Activated CD4-positive, alpha-beta T cell treated with anti-CD3 and anti-CD28 coated beads for 1 hour (primary cell): ENCODE measurements at places on chromosomes 12 and 14.

DNA sequence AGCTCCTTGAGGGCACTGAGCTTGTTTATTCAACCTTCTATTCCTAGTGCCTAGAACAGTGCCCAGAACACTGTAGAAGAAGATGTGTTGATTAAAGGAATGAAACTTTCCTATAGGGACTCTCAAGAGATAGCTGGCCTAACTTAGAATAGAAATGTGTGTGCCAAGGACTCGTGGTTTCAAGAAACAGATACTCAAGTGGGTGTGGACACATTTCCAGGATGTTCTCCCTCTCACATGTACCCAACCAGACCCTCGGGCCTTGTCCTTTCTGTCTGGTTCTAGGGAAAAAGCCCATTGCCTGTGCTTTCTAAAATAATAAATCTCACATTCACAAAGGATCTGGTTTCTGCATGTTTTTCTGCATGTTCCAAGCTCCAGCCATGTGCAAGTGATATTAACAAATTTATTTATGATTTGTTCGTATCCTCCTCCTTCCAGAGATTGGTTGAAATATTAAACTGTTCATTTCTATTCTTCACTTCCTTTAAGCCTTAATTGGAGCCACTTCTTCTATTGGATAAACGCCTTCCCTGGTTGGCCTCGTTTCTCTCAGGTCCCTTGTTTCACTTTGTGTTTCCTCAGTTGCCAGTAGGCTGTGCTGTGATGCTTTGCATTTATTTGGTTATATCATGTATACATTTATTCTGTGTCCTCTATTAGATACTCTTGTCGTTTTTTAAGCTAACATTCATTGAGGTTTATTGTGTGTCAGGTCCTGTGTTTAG, 89.8 kb downstream of the CRADD start:
- no peak for DNase-seq

DNA sequence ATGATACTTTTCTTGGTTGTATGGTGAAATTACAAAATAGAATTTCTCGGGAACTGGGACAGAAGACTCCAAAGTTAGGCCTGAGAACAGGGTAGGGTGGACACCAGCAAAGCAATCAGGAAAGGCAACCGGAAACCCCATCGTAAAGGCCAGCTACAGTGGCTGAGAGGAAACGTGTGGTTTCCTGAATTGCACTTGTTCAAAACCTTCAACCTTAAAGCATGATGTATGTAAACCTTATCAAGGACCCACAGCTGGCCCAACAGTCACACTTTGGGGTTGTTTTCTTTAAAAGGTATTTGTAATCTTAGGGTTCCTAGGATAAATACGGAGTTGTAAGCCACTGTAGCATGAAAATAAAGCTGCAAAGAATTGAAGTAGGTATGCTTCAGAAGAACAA, 2.2 kb upstream of the PTGDR start:
- DNase-seq, result no peak

- no peak for DNase-seq
These were observed 144.7 kb upstream of the RFLNA start for GRCh38 chr12:124150168-124150567.

DNA sequence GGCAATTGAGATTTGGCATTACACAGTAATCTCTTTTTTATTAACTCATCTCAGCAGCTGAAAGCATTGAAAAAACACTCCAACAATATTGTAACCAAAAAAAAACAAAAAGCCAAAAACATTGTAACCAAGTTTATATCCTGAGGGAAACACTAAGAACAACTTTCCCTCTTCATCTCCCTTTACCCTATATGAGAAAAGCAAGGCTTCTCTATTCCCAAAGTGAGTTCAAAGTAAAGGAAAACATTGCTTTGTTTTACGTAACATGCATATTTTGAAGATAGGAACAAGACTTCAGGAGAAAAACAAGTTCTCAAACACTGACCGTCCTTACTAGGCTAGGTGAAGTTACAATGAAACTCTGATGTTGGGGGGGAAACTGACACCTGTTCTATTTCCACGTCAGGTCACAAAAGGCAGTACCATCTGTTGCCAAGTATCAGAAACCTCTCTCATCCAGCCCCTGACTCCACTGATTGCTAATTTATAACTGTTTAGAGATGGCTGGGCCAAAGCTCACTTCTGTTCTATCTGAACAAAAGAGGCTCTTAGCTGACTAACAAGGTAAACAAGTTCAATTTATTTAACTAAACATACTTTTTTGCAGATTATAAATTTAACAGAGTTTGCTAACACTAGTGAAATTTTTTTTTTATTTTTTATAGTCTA, 67.9 kb upstream of the PLXNC1 start:
- no peak for DNase-seq

DNA sequence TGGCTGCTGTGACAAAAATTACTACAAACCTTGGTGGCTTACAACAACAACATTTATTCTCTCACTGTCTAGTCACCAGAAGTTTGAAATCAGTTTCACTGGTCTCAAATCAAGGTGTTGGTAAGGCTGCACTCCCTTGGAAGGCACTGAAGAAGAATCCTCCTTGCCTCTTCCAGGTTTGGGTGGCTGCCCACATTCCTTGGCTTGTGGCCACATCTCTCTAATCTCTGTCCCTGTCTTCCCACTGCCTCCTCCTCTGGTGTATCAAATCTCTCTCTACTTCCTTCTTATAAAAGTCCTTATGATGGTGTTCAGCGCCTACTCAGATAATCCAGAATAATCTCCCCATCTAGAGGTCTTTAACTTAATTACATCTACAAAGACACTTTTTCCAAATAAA, 31.0 kb downstream of the PLCZ1 start:
- DNase-seq, result no peak

DNA sequence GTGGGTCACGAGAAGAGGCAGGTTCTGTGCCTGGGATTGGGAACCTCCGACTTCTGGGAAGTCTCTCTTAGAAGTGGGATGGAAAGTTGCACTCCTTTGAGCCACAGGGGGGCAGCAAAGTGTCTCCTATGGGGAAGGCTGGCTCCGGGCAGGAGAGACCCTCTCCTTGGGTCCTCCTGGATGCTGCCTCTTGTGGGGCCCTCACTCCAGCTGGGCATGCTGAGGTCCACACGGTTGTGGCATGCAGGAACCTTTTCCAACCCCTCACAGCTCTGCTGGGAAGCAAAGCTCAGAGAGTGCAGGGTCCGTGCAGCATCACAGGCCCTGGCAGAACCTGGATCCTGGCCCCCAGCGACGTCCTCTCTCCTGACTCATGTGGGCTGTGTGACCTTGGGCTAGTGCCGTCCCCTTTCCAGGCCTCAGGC, 17.4 kb downstream of the SDSL start:
- no peak for DNase-seq

DNA sequence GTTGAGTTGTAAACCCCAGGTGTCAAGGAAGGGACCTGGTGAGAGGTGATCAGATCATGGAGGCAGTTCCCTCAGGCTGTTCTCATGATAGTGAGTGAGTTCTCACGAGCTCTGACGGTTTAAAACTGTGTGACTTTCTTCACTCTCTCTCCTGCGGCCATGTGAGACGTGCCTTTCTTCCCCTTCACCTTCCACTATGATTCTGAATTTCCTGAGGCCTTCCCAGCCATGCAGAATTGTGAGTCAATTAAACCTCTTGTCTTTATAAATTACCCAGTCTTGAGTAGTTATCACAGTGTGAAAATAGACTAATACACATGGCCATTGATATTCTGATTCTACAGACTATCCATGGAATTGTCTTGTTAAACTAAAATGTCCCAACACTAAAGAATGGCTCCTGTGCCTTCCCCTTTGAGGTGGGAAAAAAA, 85.6 kb downstream of the SLC2A13 start:
- DNase-seq, result no peak

- DNase-seq, result no peak
These were observed 1.0 kb upstream of the RIC8B start for GRCh38 chr12:106773286-106774004.

- DNase-seq, result no peak
These were observed at the start of gene NTS for GRCh38 chr12:85874031-85874461. NTS (plus strand) TSS chr12:85874295; CDS start chr12:85874404, 109 bp downstream.

GRCh38 chr14:24699052-24699451, 65.1 kb upstream of the GZMB start:
- no peak for DNase-seq

DNA sequence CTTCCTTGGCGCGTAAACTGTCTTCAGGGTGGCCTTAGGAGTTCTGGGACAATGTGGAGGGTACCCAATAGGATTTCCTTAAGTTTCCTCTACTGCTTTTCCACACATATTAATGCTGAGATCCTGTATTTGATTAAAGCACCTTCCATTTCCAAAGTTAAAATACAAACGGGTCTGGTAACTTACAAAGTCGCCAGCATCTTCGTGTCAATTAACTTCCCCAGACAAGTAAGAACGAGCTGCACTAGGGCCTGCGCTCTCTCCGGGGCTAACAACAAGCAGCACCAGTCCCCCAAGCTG, 130.9 kb downstream of the NDUFA12 start:
- no peak for DNase-seq

- DNase-seq, result no peak
These were observed 46.0 kb downstream of the TECPR2 start for GRCh38 chr14:102408724-102409123.

- no peak for DNase-seq
These were observed 29.0 kb downstream of the NRDE2 start for GRCh38 chr14:90302529-90303303.

- no peak for DNase-seq
These were observed 2.1 kb downstream of the KMT2D start for GRCh38 chr12:49058366-49059044.

DNA sequence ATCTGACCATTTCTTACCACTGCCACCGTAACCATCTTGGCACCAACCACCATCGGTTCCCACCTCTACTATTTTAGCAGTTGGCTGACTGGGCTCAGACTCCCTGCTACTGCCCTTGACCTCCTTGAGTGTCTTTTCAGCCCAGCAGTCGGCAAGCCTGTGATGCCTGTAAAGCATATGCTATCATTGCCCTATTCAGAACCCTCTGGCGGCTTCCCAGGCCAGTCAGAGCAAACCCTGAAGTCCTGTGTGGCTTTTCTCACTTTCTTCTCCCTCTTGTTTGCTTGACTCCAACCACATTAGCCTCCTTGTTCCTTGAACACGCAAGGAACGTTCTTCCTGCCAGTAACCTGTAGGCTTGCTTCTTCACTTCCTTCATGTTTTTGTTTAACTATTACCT, 6.2 kb downstream of the IRAK3 start:
- DNase-seq, result no peak

DNA sequence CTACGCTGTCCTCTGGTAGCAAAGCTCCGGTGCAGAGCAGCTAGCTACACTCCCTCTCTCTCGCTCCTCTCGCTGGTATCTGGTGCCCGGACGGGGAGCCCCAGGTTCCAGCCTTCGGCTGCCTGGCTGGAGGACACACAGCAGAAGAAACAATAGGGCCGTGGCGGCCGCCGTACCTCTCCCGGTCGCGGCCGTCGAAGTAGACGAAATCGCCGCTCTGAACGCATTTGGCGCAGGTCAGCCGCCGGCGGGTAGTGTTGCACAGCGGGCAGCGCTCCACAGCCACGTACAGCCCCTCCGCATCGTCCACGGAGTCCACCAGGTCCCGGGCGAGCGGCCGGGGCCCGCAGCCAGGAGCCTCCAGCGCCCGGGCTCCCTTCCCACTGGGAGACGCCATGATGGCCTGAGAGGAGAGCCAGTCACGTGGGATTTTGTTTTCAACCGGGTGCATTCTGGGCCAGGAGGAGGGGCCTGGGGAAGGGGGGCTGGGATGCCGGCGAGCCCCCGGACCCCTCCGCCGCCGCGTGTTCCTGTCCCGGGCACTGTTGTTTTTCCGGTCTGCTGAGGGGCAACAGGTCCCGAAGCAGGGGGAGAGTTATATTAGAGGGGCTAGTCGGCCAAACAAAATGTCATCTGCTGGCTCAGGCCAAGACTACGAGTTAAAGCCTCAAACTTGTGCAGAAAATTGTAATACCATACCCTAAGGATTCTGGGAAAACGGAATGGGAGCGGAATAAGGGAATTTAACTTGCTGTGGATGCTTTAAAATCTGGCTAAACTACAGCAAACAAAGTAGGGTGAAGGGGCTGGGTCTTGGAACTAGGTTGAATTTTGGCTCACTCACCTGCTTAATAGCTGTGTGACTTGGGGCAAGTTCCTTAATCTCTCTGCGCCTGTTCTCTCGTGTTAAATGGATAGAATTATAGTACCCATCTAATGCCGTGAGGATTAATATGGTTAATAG, at the start of gene ATG14:
ATG14 (minus strand) TSS at position 405 of the 964 bp plus-strand sequence; CDS start at position 397, 8 bp downstream.
- peak; percentile 54 for DNase-seq

GRCh38 chr12:50317203-50317602, 33.9 kb upstream of the LIMA1 start:
- DNase-seq, result no peak

- no peak for DNase-seq
These were observed 970.7 kb upstream of the FBXO33 start for GRCh38 chr14:40402957-40403356.
